Hematopoietic multipotent progenitor cell treated with erythropoietin and hydrocortisone succinate and interleukin-3 and kit ligand, for 6 days (in vitro differentiated cells): ENCODE measurements at places on chromosomes 5 and 9.
A peak's percentile ranks its signal among the peaks of the same experiment; 100 is the strongest.

DNA sequence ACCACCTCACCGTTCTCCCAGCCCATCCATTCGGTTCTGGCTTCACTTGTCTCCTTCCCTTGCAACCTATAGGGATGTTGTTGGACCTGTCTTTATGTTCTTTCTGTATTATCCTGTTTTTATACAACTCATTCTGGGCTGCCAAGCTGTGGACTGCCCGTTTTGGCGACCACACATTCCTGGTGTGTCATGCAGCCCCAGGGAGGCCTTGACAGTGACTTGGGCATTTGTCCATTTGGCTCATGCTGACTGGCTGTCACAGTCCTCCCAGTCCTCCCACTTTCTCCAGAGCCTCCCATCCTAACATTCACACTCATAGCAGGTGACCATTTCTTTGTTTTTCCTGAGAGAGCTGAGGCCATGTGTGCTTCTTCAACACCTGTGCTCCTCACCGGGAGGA, 136.4 kb downstream of the SLF1 start:
- DNase-seq: no peak

DNA sequence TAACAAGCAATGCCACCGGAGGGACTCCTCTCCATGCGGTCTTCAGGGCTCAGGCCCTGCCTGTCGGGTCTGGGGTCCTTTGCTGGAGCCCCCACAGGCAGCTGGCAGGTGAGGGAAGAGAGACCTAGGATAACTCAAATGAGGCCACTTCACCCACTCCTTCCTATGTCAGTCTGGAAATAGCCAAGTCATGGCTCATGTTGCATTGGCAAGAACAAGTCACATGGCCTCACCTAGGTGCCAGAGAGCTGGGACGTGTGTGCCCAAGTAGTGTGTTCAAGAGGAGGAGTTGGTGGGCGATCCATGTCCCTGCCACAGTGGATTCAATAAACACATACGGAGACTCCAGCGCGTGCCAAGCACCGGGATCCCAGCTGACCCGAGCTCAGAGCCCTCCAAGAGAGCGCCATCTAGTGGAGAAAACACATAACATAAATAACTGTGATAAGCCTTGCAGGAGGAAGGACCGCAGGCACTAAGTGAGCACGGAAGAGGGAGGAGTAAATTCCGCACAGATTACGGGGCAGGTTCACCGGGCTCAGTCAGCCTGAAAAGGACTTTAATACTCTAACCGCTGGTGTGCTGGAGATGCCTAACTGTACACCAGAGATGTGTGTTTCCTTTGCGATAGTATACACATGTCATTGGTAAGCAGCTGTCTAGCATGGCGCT, 580.8 kb downstream of the CCDC171 start:
- peak; percentile 91 for DNase-seq

GRCh38 chr5:79025054-79025472, 40.0 kb upstream of the ARSB start:
- peak; percentile 72 for DNase-seq

GRCh38 chr9:109910671-109911518, 130.9 kb downstream of the PALM2AKAP2 start:
- DNase-seq: no peak

GRCh38 chr5:154274828-154275185, 84.3 kb downstream of the GALNT10 start:
- no peak for DNase-seq

- DNase-seq: no peak
Observed at GRCh38 chr5:159322180-159322579, 8.1 kb downstream of the IL12B start.

DNA sequence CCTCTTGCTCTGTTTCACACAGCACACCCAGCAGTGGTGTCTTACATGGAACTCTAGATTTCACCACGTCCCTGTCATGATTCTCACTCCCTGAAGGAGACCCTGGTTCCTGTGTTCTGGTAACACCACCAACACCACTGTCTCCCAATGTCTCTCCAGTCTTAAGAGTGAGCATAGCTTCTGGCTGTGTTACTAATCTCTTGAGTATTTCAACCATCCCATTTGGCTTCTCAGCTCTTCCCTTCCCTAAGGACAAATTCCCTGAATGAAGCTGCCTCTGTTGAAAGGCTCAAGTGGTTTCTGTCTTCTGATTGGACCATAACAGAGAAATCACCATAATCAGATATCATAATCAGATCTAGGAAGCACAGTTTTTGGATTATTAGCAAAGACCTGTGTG, 311.8 kb downstream of the DNAH5 start:
- DNase-seq: no peak

DNA sequence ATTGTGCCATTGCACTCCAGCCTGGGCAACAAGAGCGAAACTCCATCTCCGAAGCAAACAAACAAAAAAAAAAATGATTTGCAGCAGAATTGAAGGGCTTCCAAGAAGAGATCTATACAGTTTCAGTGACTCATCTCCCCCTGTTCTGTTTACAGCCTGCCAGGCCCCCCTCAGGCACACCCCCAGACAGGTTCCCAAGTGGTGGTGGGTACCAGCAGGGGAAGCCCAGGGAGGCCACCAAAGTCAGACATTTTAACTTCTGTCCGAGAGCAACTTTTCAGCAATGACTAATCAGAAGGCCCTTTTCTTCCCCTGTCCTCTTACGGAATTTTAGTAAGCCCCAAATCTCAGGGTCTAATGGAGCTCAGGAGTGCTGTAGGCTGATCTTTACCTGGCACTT, 98.7 kb downstream of the PAX5 start:
- no peak for DNase-seq

- peak; percentile 52 for DNase-seq
Observed at GRCh38 chr5:163458778-163459385, 1.0 kb downstream of the NUDCD2 start.
